ENCODE measurements at places on chromosomes 5 and 9.

- DNase-seq = no peak
These were observed 159.9 kb downstream of the FBXL17 start for GRCh38 chr5:108222011-108222410.

DNA sequence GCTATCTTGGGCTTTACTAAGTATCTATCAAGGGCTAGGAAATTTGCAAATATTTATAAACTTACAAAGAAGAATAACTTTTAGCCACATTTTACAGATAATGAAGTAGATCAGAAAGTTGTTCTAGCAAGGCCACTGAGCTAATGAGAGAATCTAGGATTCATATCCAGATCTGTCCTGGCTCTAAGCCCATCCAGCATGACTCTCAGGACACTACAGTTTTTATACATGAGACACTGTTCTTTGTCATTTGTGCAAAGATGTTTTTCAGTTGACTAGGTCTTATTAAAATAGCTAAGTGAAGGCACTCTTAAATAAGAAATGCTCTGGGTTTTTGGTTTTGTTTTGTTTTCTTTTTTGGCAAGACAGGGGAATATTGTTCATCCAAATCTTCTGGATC, 273.1 kb downstream of the GABRB2 start:
- DNase-seq = no peak

GRCh38 chr5:31232273-31232888, 38.9 kb downstream of the CDH6 start:
- no peak for DNase-seq

DNA sequence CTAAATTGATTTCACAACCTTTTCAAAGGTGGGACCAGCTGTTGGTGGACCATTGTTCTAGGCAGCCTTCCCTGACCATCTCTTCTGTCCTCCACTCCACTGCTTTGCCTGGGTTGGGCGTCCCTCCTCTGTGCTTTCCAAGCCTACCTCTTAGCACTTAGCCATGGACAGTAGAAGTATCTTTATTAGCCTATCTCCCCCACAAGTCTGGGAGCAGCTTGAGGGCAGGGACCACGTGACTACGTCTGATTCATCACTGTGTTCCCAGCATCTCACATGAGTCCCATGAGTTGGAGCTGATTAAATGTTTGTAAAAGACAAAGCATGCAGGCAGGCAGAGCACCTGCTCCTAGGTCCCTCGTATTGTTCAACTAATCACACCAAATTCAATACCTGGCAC, 20.9 kb downstream of the MORN5 start:
- DNase-seq = peak; percentile 57

GRCh38 chr5:142012186-142012785, 541 bp downstream of the GNPDA1 start:
- no peak for DNase-seq

- DNase-seq = peak; percentile 54
These were observed 28.0 kb upstream of the ADAM19 start for GRCh38 chr5:157603333-157604190.

GRCh38 chr5:6545036-6545693, 87.7 kb downstream of the NSUN2 start:
- no peak for DNase-seq

DNA sequence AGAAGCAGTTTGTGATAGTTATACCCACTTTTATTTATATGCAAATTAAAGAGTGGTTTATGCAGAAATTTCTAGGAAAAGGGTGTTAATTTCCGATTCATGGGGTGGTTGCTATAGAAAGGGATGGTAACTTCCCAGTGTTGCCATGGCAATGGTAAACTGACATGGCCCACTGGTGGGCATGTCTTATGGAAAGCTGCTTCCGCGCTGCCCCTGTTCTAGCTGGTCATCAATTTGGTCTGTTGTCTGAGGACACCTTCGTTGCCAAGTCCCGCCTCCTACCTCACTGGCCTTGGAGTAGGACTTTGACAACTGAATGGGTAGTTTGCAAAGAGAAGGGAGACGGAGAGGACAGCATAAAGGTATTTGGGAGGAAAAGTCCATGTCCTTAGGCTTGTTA, 74.0 kb upstream of the SMIM23 start:
- DNase-seq = no peak

GRCh38 chr9:89446961-89447310, 51.0 kb downstream of the SEMA4D start:
- DNase-seq = no peak

- DNase-seq = no peak
These were observed 585.2 kb upstream of the TUSC1 start for GRCh38 chr9:26263478-26263877.

- no peak for DNase-seq
These were observed 29.6 kb upstream of the MATR3 start for GRCh38 chr5:139263946-139264345.

GRCh38 chr5:17912794-17913193, 278.5 kb downstream of the TAF11L14 start:
- no peak for DNase-seq

GRCh38 chr5:160800375-160801275, 51.4 kb downstream of the ATP10B start:
- DNase-seq = no peak

GRCh38 chr9:104494808-104495207, 9.3 kb upstream of the OR13F1 start:
- DNase-seq = no peak

- DNase-seq = no peak
These were observed 4.9 kb downstream of the TSPAN17 start for GRCh38 chr5:176652136-176652535.

DNA sequence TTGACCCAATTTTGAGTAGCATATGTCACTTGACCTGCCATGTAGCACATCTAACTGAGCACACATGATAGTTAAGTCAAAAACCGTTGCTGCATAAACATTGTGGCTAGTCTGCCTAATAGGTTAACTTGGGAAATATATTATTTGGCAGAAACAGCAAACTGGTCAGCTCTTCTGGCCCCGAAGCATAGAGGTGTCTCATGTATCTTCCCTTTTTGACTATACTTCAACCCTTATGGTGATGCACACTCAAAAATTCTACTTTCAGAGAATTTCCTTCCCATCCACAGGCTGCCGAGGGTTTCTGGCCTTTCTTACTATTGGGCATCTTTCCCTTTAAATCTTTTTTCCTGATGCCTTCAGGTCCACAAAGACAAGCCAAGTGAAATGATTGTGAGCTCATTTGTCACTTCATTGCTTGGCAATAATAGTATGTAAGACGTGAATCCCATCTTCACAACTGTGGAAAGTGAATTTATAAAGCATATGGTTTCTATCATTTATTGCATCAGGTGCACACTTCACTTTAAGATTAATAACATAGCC, 41.2 kb downstream of the MOCS2 start:
- DNase-seq = no peak

- DNase-seq = no peak
These were observed 57.2 kb downstream of the EXD3 start for GRCh38 chr9:137365552-137366444.

- no peak for DNase-seq
These were observed 22.7 kb downstream of the CAVIN4 start for GRCh38 chr9:100600521-100601079.

DNA sequence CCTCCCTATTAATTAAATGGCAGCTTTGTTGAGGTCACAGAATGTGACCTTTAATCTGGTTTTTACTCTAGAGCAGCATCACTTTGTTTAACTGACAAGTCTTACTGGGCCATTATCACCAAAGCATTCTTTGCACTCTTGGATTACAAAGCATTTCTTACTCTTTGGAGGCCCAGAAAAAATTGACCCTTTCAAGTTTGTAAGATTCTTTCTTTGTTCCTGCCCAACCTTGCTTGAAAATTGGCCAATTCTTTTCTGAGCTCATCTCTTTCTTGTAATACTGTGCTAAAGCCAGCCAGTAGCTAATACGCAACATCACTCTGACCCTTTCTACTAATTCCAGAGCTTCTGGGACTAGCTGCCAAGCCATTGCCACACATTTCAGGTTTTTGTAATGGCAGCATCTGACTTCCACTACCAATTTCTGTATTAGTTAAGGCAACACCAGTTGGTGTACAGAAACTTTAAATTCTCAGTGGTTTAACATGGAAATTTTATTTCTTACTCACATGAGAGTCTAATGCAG, 131.6 kb downstream of the PRDM6 start:
- no peak for DNase-seq

DNA sequence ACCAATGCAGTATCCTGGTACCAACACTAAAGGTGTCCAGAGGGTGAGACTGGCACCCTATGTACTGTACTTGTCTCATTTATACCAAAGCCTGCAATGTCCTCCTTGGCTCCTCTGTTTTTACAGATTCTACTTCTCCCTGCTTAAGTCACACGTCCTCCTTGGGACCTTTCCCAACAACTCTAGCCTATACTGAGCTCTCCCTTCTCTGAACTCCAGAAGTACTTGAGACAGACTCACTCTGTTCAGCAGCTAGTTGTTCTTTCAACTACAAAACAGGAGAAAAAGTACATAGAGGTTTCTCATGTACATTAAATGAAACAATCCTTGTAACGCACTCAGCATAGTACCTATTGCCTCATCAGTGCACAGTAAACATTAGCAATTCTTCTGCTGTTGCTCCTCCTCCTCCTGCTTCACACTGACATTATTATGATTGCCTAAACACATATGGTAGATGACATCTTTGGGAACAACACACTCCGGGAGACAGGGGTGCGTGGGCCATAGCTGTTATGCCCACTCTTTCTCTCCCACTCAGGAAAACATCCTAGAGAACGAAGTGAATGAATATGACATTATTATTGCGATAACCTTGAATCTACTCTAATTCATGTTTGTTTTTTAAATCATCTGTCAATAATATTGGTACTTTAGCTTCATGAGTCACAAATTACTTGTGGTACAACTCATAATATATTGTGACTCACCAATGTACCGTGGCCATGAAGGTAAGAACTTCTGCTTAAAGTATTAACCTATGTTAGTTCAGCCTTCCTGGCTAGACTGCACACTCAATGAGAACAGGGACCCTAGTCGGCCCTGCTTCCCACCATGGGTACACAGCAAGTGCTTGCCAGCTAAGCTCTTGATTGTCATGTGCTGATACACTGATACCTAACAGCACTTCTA, 180.3 kb upstream of the ADRA1B start:
- DNase-seq = no peak

DNA sequence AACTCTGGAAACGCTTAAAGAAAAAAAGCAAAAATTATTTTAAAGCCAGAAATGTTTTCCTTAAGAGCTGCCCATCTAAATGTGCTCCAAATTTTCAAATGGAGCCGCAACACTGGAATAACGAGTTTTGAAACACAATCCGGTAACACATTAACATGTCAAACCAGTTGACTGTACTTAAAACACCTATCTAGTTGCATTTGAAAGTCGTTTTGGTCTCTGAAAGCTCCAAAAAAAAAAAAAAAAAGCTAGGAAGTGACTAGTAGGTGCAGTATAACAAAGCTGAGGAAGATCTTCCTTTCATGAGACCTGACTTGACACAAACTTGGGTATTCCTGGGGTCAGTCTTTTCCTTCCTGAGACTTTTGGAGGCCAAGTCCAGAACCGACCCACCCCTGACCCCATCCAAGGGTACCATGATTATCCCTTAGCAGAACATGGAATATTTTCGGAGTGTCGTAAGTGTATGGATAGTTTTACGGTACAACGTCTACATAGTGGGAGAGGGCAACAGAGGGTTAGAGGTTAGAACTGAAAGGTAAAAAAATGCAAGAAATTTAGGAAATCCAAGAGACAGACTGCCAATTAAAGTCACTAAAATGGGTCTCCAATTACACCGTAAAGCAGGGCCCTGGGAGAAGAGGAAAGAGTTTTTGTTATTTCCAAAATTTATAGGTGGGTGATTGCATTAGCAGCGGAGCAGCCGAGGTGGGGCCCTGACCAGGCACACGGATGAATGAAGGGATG, 812 bp downstream of the CETN3 start:
- no peak for DNase-seq

- DNase-seq = no peak
These were observed 11.8 kb upstream of the TMC1 start for GRCh38 chr9:72509635-72510034.

GRCh38 chr9:95757439-95757838, 118.1 kb upstream of the ERCC6L2 start:
- no peak for DNase-seq

DNA sequence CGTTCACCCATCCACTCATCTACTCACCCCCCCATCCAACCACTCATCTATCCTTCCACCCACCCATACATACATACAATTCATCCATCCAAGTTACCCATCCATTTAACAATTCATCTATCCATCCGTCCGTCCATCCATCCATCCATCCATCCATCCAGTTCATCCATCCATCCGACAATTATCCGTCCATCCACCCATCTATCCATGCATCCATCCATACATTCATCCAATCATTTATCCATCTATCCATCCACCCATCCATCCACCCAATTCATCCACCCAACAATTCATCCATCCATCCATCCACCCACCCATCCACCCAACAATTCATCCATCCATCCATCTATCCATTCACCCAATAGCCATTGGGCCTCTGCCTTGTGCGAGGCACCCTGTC, 173.2 kb upstream of the MVB12B start:
- DNase-seq = no peak

DNA sequence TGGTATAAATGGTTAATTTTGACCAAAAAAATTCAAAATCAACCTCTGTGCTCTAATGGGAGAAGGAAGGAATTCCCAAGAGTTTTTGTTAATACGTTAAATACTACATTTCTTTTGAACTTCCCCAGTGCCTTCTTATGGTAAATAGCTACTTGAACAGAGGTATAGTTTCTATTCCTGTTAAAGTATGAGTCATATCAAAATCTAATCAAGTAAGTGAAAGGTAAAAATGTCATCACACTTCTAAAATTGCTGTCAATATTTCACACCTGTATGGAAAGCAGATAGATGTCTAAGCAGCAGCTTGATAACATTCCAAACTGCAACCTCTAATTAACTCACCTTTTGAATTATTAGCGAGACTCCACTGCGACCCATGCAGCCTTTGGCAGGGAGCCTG, 214.1 kb upstream of the MEF2C start:
- no peak for DNase-seq

- no peak for DNase-seq
These were observed 499 bp upstream of the FCHSD1 start for GRCh38 chr5:141651728-141652105.

DNA sequence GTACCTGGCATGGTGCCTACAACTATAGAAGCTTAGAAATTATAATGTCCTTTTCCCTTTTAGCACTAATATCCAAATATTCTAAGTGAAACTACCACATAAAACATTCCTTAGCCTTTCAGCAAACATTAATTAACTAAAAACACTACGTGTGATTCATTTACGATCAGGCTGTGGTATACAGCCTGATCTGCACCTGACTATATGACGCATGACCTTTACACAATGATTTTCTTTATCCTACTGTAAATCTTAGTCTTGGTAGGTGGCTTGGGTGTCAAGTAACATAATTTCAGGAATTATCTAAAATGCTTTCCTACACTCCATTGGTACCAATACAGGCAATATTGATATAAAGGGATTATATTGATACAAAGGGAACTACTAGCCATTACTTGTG, 686.7 kb downstream of the DTWD2 start:
- no peak for DNase-seq

GRCh38 chr9:98450496-98450895, 195.0 kb upstream of the TBC1D2 start:
- DNase-seq = peak; percentile 26
